ENCODE measurements at places on chromosomes 6 and 20.

GRCh38 chr20:44772636-44773035 is 27.0 kb downstream of the KCNK15 start:
- DNase-seq, result no peak

- no peak for DNase-seq
Observed at GRCh38 chr6:34362176-34362575, 30.3 kb downstream of the NUDT3 start.

- DNase-seq, result peak; percentile 7
Observed at GRCh38 chr6:33761922-33762629, 15.4 kb upstream of the IP6K3 start.

DNA sequence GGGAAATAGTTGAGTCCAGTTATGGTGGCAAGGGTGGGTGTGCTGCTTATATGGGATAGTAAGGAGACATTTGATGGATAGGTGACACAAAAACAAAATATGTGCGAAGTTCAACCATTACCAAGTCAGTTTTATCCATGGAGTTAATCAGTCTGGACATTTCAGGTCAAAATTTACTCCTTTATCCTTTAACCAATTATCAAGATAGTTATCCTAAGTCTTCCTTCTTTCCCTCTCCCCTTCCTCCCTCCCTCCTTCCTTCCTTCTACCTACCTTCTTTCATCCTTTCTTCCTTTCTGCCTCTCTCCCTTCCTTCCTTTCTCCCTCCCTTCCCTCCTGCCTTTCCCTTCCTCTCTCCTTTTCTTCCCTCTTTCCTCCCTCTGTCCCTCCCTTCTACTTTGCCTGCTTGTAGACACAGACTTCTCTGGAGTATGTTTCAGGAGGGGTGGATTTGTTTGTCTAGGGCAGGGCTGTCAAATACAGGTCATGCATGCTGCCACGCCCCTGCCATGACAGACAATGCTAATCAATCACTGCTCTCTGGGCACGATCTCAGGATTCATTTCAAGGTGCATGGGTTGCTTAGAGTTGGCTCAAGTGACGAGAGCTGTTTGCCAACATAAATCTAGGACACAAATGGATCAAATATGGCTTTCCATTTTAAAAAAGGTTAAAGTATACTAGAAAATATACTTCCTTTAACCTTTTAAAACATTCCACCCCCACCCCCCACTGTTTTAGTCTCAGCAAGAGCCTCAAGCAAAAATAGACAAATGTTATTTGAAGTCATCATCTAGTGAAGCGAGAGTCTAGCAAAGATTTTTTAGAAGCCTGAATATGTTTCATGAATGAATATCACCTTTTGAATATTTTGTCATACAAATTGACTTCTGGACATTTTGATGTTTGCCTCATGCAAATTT is 281.6 kb upstream of the CITED2 start:
- no peak for DNase-seq

DNA sequence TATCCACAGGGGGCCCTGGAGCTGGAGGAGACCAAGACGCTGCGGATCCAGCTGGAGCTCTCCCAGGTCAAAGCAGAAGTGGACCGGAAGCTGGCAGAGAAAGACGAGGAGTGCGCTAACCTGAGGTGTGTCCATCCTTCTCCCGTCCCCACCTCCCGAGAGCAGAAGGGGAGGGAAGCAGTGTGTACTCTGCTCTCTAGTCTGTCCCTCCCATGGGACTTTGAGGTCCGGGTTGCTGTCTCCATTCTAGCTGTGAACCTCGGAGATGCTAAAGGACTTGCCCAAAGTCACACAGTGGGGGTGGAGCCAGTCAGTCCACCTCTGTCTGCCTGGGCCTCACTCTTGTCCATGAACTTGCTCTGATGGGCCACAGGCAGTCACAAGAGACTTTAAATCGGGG is 44.1 kb downstream of the MYH7B start:
- no peak for DNase-seq

DNA sequence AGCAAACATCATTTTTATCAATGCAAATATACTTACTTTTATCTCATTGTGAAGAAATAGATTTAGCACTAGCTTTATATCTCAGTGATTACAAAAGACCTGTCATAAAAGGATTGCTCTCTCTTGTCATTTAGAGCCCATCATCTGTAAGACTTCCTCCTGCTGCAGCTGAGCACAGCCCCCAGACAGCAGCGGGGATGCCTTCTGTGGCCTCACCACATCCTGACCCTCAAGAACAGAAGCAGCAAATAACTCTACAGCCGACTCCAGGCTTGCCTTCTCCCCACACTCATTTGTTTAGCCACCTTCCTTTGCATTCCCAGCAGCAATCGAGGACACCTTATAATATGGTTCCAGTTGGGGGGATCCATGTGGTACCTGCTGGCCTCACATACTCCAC is 127.0 kb upstream of the EDN1 start:
- no peak for DNase-seq

DNA sequence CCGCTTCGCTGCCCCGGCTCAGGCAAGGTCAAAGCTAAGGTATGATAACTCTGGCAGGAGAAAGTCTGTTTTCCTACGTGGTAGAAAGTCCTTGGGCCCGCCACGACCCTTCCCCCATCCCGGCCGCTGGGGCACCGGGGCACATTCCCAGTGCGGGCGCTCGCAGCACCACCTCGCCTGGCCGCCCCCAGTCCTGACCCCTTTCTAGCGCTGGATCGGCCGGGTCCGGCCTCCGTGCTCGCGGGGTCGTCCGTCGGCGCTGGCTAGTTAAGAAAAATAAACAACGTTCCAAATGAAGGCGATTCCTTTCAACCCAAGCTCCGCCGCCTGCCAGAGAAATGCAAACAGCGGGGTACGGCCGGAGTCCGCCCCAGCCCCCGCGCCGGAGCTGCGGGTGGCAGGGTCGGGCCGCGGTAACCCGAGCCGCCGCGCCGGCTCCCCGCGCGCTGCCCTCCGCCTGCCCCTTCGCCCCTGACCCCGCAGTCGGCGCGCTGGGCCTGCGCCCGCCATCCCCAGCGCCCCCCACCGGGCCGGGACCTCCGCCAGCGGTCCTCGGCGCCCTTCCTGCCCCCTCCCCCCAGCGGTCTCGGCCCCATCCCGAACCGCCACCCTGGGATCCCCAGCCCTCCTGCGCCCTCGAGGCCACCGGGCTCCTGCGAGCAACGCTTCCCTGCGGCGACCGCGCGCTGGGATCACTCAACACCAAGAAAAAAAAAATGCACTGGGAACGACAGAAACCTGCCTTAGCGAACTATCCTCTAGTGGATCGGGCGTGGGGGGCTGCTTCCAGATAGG is 37.6 kb downstream of the NCR2 start:
- DNase-seq, result no peak

DNA sequence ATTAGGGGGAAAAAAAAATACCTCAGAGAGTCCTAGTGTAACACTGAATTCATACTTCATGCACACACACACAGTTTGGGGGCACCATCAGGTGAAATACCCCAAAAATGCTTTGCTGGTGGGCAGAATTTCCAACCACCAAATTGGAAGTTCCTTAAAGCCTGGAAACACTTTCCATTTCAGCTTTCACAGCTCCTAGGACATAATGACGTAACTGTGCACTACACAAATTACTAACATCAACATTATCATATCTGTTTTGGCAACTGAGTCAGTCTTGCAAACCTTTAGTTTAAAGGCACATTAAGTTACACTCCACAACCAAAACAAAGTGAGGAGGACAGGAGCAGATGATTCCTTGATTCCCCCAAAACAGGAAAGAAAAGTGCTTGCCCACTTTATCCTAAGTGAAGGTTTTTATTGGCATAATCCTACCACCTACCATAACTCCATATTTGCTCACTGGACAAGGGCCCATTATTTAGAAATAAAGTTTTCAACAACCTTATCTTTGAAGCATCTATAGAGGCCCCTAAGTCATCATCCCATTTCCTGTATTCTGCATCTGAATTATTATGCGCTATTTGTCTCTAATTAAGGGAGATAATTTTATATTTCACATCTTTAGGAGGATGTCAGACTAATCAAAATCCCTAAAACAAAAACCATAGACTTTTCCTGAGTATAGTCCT is 3.4 kb downstream of the MBOAT1 start:
- DNase-seq, result no peak

DNA sequence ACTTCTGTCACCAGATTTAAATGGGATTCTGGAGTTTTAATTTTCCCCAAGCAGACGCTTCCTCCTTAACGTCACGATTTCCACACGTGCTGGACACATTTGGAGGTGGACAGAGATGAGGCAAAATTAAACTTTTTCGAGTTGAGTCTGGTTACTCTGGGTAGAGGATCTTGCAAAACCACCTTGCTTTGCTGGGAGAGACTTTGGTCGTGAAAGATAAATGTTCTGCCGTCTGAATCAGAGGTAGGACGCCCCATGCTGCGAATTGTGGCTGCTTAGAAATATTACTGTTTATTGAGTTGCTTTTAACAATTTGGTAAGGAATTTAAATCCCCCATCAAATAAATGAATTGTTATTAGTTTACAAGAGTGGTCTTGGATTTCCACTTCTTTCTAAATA is 46.8 kb downstream of the CTCFL start:
- DNase-seq, result no peak

- no peak for DNase-seq
Observed at GRCh38 chr6:42257063-42257462, 39.4 kb upstream of the MRPS10 start.

GRCh38 chr6:163459536-163459935 is 45.0 kb downstream of the QKI start:
- DNase-seq, result no peak

DNA sequence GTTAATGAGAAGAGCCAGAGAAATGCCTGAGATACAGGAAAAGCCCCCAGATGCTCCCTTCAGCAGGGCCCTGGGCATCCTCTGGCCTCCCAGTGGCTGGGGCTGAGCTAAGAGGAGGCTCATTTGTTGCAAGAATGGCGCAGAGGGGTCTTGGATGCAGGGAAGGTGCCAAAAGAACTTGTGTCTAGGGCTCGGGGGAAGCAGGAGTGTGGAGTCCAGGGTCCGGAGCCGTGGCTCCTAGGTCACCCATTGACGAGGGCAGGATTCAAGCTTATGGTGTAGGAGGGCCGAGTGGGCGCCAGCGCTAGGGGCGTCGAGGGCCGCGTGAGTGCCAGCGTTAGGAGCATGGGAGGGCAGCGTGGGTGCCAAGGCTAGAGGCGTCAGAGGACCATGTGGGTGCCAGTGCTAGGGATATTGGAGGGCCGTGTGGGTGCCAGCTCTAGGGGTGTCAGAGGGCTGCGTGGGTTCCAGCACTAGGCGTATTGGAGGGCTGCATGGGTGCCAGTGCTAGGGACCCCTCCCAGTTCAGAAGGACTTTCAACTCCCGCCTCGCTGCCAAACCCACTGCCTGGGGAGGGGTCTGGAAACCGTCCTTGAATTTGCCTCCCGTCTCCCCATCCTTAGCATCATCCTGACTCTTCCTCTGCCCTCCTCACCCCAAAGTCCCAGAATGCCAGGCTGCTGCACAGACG is 250.5 kb upstream of the AFDN start:
- DNase-seq, result no peak

- no peak for DNase-seq
Observed at GRCh38 chr20:41649489-41649888, 31.3 kb upstream of the CHD6 start.

- no peak for DNase-seq
Observed at GRCh38 chr6:30061858-30062458, 893 bp downstream of the POLR1H start.

All from activated T-cell treated with anti-CD3 and anti-CD28 coated beads for 24 hours (primary cell).